GM13976 (cell line): ENCODE measurements at places on chromosomes 3 and 15.

- no peak for DNase-seq
Measured at GRCh38 chr3:114404590-114404989, 110.8 kb downstream of the TIGIT start.

GRCh38 chr15:60546744-60547143, 67.8 kb upstream of the ICE2 start:
- no peak for DNase-seq

DNA sequence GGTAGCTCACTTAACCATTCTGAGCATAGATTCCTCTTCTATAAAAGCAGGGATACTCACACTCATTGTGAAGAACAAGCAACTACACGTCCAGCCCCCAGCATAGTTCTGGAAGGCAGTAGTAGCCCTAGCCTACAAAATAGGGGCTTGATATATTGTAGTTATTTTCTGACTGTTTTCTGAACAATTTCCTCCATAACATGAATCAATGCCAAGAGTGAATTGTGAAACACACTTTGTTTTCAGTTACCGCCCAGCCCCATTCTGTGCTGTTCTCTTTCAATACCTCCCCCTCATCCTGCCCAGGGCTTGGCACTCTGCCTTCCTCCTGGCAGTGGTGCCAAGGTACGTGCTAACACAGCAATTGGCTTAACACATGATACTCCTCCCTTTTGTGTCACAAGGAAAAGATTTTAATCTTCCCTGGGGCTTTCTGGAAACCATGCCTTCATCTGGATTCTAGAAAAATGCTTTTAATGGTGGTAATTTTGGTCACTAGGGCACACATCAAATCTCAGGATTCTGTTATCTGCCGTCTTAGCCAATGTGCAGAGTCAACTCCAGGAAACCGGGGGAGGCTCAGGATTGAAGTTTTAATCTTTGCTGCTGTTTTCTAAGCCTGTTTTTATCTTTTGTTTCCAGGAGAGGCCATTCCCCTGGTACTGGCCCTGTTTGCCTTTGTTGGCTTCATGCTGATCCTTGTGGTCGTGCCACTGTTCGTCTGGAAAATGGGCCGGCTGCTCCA, 37.2 kb downstream of the IL20RB start:
- no peak for DNase-seq

- DNase-seq, result no peak
Measured at GRCh38 chr3:33186524-33187367, 31.9 kb downstream of the SUSD5 start.

- no peak for DNase-seq
Measured at GRCh38 chr15:91624353-91624968, 229.0 kb upstream of the SLCO3A1 start.

- no peak for DNase-seq
Measured at GRCh38 chr3:119420196-119420595, 43.2 kb downstream of the TMEM39A start.

DNA sequence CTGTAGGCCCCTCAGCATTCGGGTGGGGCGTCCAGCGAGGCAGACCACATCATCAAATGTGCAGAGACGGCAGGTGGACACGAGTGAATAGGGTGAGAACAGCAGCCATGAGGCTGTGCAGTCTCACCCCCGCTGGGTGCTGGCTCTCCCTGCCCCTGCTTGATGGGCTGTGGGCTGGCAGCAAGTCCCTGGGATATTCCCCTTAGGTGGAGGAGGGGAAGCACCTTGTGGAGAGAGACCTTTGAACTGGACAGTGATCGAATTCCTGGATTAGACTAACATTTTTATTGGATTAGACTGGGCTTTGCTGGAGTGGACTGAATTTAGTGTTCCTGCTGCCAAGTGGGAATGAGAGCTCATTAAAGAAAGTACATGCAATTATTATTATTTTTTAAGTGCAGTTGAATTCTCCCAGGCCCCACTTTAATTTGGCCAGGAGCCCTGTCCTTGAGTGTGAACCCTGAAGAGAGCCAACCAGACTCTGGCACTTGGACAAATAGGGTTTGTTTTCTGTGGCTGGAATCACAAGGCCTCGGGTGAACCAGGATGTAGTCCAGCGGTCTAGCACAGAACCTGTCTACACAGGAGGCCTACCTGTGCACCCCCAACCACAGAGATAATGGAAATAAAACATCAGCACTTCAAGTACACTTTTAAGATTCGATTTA, 193.1 kb downstream of the ABHD5 start:
- DNase-seq, result no peak

- DNase-seq, result peak; percentile 26
Measured at GRCh38 chr3:24495326-24495994, 810 bp upstream of the THRB start.

- DNase-seq, result no peak
Measured at GRCh38 chr3:6809349-6809748, 51.6 kb upstream of the GRM7 start.

- no peak for DNase-seq
Measured at GRCh38 chr3:127714125-127714571, 41.4 kb downstream of the ABTB1 start.

- DNase-seq, result no peak
Measured at GRCh38 chr15:66785637-66786036, 83.6 kb downstream of the SMAD6 start.

GRCh38 chr3:195698647-195699387, 22.0 kb upstream of the MUC20 start:
- DNase-seq, result no peak

DNA sequence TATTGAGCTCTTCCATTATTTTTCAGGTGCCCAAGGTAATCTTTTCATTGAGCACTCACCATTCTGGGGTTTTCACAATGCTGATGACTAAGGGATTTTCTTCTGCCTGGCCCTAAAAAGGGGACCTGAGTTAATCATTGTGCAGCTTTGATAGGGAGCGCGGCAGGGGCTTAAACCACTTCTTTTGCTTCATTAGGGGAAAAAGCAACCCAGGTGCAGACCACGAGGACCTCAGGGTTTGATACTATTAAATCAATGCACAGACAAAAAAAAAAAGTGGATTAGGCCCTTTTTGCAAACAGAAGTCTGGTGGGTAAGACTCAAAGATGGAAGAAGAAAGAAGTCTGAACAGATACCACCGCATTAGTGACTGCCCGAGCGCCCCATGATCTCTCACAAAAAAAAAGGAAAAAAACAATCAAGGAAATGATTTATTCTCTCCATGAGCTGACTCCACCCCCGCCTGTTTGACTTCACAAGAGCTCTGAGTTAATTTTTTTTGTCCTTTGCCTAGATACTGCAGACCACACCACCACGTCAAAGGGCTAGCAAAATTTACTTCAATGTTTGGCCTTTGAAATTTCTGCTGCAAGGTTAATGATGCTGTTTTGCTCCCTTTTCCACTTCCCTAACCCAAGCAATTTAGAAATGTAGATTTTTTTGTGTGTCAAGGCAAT, 78.0 kb upstream of the FEZF2 start:
- no peak for DNase-seq

- DNase-seq, result no peak
Measured at GRCh38 chr3:124780356-124780755, 50.1 kb downstream of the UMPS start.

DNA sequence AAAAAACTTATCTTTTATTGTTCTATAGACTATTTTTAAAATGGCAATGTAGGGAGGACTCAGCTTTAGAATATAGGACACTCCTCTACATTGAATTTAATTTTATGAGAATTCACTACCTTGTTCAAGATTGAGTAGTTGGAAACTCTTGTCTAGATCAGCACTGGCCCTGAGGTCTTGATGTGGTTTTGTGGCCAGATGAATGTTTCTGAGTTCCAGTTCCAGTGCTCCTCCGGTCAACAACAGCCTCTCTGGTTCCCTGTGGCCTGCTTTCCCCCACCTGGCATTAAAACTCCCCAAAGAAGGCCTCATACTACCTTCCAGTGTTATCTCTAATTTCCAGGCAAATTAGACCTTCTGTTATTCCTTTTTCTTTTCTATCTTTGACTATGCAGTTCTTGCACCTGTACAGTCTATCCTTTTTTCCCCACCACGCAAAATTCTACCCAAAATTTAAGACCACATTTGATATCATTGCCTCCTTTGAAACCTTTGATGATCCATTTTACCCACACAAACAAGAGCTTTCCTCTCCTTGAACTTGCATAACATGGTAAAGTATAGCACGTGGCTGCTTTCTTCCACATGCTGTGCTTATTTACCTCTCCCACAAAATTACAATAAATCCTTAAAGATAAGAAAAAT, 9.6 kb upstream of the ANP32A start:
- no peak for DNase-seq

DNA sequence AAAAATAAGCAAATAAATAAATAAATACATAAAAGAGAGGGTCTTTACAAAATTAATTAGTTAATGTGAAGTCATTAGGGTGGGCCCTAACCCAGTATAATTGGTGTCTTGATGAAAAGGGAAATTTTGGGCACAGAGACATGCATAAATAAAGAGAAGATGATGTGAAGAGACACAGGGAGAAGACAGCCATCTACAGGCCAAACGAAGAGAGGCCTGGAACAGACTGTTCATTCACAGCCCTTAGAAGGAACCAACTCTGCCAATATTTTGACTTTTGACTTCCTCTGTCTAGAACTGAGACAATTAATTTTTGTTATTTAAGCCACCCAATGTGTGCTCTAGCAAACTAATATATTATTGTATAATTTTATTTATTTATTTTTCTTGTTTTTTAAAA, 29.6 kb upstream of the SELENOK start:
- DNase-seq, result peak; percentile 25

DNA sequence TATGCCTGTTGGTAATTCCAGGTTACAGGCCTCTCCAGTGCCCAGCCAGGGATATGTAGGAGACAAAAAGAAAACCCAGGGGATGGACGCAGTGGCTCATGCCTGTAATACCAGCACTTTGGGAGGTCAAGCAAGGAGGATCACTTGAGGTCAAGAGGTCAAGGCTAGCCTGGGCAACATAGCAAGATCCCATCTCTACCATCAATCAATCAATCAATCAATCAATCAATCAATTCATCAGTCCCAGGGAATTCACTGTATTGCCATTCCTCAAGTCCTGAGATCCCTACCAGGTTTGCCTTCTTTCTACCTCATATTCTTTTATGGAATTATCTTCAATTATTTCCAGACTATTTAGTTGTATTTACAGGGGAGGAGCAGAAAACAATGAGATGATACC, 82.2 kb downstream of the DHX30 start:
- DNase-seq, result no peak

GRCh38 chr3:140765246-140765645, 87.4 kb downstream of the TRIM42 start:
- DNase-seq, result no peak

DNA sequence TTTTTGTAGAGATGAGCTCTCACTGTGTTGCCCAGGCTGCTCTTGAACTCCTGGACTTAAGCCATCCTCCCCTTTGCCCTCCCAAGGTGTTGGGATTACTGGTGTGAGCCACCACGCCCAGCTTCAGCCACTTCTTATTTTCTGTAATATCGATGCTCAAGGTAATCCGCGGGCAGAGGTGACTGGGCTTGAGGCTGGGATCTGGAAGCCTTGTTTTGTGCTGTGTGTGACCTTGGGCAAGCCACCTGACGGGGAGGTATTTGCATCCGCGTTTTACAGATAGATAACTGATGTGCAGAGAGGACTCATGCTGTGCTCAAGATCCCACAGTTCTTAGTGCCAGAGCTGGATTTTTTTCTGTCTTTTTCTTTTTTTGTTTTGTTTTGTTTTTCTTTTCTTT, 27.8 kb upstream of the SEMA4B start:
- no peak for DNase-seq

DNA sequence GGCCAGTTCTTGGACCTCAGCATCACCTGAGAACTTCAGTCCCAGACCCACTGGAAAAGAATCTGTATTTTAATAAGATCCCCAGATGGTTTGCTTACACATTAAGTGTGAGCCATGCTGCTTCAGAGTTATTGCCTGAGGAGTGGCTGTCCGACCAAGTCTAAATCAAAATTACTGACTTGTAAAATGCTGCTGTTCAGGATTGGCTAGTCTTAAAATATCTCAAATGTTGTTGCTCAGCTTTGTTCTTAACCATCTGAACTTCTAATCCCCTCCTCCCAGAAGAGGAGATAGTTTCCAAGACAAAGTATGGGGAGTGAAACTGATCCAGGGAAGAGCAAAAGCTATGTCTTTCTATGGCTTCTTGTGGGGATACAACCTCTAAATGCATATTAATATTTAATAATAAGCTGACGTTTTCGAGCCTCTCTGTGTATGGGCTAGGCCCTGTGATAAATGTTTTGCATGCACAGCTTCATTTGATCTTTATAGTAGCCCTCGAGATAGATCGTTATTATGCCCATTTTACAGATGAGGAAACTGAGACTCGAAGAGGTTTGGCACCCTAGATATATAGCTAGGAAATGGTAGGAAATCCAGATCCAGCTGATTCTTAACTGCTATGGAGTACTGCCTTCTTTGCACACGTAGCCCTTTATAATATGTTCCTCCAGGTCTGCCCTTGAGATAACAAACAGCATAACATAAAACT, 52.2 kb downstream of the DNASE1L3 start:
- DNase-seq, result no peak

- no peak for DNase-seq
Measured at GRCh38 chr3:46903341-46904302, 26.1 kb downstream of the PTH1R start.

DNA sequence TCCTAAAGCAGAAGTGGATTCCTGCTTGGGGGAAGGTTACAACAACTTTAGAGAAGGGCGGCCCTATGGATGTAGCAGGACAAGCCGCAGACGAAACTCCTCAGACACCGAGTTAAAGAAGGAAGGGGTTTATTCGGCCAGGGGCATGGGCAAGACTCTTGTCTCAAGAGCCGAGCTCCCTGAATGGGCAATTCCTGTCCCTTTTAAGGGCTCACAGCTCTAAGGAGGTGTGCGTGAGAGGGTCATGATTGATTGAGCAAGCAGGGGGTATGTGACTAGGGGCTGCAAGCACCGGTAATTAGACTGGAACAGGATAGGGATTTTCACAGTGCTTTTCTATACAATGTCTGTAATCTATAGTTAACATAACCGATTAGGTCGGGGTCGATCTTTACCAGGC, 879 bp upstream of the PDHB start:
- no peak for DNase-seq

DNA sequence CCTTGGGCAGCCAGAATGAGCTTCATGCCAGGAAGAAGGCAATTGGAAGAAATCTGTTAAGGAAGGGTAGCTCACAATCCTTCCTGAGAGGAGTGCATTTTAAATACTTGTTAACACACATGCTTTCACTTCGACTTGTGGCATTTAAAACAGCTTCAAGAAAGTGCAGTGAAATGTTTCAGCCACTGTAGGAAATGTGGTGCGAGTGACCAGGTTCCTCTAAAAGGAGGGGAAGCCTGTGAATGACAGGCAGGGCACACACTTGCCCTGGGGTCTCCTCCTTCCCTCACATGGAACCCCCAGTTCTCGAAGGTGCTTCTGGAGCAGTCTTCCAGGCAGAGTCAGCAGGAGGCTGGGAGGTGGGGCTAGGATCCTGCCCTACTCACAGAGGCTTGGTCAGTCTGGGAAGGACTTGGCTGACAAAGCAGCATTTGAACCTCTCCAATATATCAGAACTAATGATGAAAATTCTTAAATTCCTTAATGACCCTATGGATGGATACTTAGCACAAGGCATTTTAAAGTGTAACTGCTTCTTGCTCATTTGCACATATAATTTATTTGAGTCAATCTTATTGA, 358.6 kb downstream of the CHST2 start:
- DNase-seq, result no peak
